ENCODE measurements at places on chromosomes 11 and 22.

- no peak for DNase-seq
Observed at GRCh38 chr22:22748297-22748743, 103.9 kb downstream of the GGTLC2 start.

GRCh38 chr11:63443714-63444113, 47.3 kb downstream of the PLAAT5 start:
- DNase-seq, result no peak

DNA sequence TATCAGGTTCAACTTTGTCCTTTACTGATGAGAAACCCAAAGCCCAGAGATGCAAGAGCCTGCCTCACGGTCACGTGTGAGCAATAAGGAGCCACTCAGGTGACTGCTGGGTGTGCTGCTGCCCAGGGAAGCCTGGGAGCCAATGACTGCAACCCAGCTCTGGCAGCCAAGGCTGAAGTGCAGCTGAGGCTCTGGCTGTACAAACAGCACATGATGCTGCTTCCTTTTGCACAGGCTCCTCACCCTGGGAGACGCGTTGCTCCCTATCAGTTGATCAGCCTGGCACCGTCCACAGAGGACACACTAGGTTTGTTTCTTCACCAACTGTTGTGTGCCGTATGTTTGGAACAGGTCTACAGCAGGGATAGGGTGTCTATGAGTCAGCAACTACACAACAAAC, 168.7 kb downstream of the EFCAB6 start:
- DNase-seq, result peak; percentile 1

DNA sequence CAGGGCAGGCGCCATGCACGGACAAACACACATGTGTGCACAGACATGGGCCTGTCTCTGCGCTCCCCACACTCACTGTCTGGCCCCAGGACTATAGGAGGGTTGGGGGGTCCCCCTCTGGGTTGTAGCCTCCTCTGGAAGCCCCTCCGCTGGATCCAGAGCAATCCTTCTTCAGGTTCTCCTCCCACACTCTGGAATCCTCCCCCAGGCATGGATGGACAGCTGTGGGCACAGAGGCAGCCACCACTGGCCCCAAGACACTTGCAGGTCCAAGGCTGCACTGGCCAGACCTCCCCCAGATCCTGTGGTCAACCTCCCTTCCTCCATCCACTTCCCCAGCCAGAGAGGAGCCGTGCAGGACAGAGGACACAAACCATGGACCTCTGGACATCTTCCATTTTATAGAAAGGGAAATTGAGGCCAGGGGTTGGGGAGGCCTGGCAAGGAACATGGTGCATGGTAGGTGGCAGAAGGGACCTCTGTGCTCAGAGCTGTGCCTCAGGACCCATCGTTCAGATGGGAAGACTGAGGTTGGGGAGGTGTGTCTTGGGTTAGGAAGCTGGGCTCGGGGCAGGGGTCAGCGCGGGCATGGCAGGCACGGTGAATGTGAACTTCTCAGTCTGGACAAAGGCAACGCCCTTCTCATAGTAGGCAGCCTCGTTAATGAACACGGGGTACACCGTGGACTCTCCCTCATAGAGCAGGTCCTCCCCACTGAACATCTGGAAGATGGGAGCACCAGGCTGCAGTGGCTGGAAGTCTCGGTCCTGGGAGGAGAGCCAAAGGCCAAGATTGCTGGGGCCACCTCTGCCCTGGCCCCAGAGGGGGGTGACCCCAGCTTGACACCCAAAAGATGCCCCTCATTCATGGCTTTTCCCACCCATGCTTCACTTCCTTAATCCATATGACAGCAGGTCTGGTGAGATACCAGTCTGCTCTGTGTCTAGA, 2.9 kb upstream of the TBX10 start:
- DNase-seq, result no peak

DNA sequence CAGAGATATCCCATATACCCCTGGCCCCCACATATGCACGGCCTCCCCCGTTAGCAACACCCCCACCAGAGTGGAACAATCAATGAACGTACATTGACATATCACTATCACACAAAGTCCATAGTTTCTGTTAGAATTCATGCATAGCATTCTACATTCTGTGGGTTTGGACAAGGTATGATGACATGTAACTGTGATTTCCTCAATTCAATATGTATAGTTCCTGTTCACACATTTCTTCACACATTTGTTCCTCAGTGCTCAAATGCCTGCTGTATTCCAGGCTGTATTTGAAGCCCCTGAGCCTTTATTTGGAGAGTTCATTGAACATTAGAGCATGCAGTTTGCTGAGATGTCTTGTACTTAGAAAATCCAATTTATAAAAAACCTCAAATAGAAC, 69.9 kb downstream of the PTPRJ start:
- no peak for DNase-seq

DNA sequence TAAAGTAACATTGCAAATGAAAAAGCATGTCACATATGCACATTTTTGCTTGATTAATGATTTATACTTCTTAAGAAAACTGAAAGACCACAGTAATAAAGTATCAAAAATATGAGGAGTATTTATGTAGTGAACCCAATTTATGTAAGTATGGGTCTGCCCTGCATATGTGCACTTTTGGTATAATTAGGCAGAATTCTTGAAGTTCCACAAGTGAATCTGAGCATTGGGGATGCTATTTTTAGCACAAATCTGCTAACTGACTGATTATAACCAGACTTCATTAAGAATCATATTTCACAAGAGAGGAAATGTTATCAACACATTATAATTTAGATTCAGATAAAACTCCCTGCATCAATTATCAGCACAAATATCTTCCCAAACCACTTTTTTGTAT, 407.1 kb upstream of the LRRC4C start:
- no peak for DNase-seq

GRCh38 chr11:64675450-64676260, 47.3 kb downstream of the NRXN2 start:
- peak; percentile 47 for DNase-seq

Data from hematopoietic multipotent progenitor cell (in vitro differentiated cells).